Caco-2 (cell line): ENCODE measurements at places on chromosomes 7 and 10.
A peak's percentile ranks its signal among the peaks of the same experiment; 100 is the strongest.

GRCh38 chr10:51985336-51985735 lies 285.9 kb upstream of the CSTF2T start:
- no peaks in the 10 kb centered on the region for H3K36me3 ChIP-seq
- no peaks in the 10 kb centered on the region for H3K4me1 ChIP-seq
- DNase-seq: no peak
- no peaks in the 10 kb centered on the region for H3K27me3 ChIP-seq
- no peak overlapping the region for H3K27ac ChIP-seq

DNA sequence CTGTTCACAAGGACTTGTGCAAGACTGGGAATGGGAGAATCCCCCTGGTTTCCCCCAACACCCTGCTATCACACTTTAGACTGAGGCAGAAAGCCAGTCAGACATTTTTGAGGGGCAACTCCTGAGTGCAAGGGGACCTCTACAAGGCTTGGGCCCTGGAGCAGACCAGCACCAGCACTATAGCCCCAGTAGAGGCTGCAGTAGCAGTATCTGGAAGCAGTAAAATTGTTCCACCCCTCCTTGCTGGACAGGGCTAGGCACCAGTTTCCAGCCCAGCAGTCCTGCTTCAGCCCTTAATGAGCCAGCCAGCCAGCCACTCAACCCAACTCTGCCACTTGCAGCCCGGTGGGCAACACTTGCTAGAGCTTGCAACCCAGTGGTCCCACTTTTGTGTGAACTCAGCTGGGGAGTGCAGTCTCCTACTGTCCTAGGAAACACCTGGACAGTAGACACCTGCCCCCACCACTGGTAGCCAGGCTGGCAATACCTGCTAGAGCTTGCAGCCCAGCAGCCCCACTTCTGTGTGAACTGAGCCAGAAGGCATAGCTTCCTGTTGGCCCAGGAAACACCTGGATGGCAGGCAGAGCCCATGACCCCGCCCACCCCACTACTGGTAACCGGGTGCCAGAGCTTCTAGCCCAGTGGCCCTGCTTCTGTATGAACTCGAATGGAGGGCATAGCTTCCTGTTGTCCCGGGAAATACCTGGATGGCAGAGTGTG lies 65.0 kb downstream of the FBXL13 start:
- DNase-seq: no peak
- H3K27me3 ChIP-seq: no peaks in the 10 kb centered on the region; the same call in 1 of the 2 replicates
- no peaks in the 10 kb centered on the region for H3K4me1 ChIP-seq
- H3K36me3 ChIP-seq: no peaks in the 10 kb centered on the region

DNA sequence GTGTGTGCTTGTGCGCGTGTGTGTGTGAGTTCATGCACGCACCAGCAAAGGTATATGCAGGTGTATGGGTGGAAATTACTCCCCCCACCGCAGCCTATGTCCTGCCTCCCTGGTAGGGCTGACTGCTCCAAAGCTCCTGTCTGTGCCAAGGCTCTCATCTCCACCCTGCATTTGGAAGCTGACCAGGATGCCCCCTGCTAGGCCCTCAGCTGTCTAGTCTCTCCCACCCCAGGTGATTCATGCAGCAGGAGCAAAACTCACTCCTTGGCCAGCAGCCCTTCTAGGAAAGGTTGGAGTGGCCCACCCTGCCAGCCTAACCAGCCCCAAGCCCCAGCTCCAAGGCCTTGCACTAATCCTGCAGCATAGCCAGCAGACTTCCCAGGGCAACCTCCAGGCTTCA lies 148.4 kb downstream of the GRID1 start:
- no peak for DNase-seq
- H3K4me3 ChIP-seq: no peak overlapping the region
- no peak overlapping the region for H3K27ac ChIP-seq
- no peaks in the 10 kb centered on the region for H3K27me3 ChIP-seq

DNA sequence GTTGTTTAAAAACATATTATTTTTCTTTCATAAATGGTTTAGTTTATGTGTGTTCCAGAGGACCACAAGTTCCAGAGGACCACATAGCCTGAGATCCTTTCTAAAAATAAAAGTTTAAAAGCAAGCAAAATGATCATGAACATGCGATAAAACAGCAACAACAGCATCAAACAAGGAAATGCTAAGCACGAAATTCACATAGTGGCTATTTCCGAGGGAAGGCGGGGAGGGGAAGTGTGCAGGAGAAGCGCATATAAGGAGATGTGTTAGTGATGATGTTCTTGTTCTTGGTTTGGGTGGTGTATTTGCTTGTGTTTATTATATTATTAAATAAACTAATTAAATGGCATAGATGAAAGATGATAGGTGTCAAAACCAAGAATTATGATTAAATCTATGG lies 1.2 kb downstream of the TBATA start:
- no peak overlapping the region for H3K4me3 ChIP-seq
- 0 out of 2 replicates have a peak, but pooled peaks cover 3% of the 10 kb centered on the region for H3K27me3 ChIP-seq
- H3K27ac ChIP-seq: no peak overlapping the region
- DNase-seq: no peak
- no peaks in the 10 kb centered on the region for H3K4me1 ChIP-seq

DNA sequence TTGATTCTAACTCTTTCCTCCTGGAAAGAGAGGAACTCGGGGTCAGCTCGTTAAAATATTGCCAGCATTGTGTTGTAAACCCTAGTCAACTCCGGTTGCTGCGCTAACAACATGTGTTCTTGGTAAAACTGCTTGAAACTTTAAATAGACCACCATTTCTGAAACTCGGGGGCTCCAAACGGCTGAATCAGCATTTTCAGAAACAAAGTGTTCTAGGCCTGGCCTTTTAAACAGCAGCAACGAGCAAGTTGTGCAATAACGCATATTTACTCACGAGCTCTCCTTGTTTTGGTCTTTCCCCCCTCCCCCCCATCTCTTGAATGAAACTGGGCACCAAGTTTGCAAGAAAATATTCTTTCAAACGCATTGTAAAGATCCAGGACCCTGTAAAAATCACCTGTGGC lies 9.2 kb upstream of the GRB10 start:
- H3K36me3 ChIP-seq: peaks cover 2% of the 10 kb centered on the region; the same call in 1 of the 2 replicates
- peaks cover 5% of the 10 kb centered on the region; the same call in 1 of the 2 replicates for H3K4me1 ChIP-seq
- DNase-seq: no peak

- H3K27ac ChIP-seq: no peak overlapping the region
- H3K4me3 ChIP-seq: no peak overlapping the region
- no peaks in the 10 kb centered on the region for H3K4me1 ChIP-seq
- H3K27me3 ChIP-seq: no peaks in the 10 kb centered on the region
- H3K36me3 ChIP-seq: no peaks in the 10 kb centered on the region
These were observed 10.7 kb downstream of the APBB1IP start for GRCh38 chr10:26448706-26449435.

DNA sequence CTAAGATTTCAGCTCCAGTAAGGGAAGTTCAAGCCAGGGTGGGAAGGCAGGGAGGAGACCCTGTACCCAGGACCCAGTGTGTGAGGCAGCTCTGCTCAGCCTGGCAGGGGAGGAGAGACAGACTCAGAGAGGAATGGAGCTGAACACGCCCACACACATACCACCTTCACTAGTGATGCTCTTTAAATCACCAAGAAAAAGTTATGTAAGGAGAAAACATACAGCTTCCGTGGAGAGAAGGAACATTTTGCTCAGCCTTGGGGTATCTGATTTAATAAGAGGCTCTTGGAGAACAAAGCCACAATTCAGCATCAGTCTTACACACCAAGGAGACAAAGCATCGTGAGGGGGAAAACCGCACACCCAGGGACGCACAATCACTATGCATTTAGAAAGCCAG lies 62.9 kb downstream of the PRKAG2 start:
- no peaks in the 10 kb centered on the region for H3K36me3 ChIP-seq
- H3K4me3 ChIP-seq: no peak overlapping the region
- H3K27me3 ChIP-seq: no peaks in the 10 kb centered on the region
- DNase-seq: no peak
- H3K27ac ChIP-seq: no peak overlapping the region

DNA sequence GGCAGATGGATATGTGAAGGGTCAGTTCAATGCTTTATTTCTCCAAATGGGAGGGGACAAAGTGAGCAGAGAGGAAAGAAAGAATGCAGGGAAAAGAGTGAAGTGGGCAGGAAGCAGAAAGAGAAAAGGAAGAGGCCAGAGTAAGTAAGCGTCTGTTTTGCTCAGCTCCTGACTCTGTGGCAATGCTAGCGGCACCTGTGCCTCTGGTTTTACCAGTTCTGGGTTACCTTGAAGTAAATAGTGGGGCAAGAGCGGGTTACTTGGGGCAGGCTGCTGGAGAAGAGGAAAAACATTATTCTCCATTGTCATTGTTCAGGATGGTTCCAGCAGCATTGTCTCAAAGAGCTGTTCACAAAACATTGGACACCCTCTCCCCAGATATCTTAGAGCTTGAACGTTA lies 1.9 kb downstream of the TAS2R40 start:
- no peak overlapping the region for H3K27ac ChIP-seq
- no peaks in the 10 kb centered on the region for H3K4me1 ChIP-seq
- H3K4me3 ChIP-seq: no peak overlapping the region
- DNase-seq: no peak
- H3K27me3 ChIP-seq: no peaks in the 10 kb centered on the region
- no peaks in the 10 kb centered on the region for H3K36me3 ChIP-seq

- no peak overlapping the region for H3K27ac ChIP-seq
- DNase-seq: no peak
- peaks cover 46% of the 10 kb centered on the region for H3K4me1 ChIP-seq
- no peaks in the 10 kb centered on the region; the same call in 1 of the 2 replicates for H3K36me3 ChIP-seq
These were observed 87.9 kb downstream of the RNF216 start for GRCh38 chr7:5693529-5693928.

GRCh38 chr7:129055294-129055816 lies 444 bp upstream of the TNPO3 start:
- H3K27me3 ChIP-seq: no peaks in the 10 kb centered on the region
- no peak for DNase-seq
- H3K27ac ChIP-seq: peak overlapping the region; percentile 99
- H3K4me3 ChIP-seq: peak overlapping the region; percentile 87
- H3K36me3 ChIP-seq: no peaks in the 10 kb centered on the region

GRCh38 chr7:35353481-35353880 lies 99.6 kb upstream of the TBX20 start:
- no peaks in the 10 kb centered on the region for H3K4me1 ChIP-seq
- H3K36me3 ChIP-seq: no peaks in the 10 kb centered on the region
- no peaks in the 10 kb centered on the region; the same call in 1 of the 2 replicates for H3K27me3 ChIP-seq
- H3K4me3 ChIP-seq: no peak overlapping the region

- peaks cover 6% of the 10 kb centered on the region; the same call in 1 of the 2 replicates for H3K4me1 ChIP-seq
- DNase-seq: no peak
- no peaks in the 10 kb centered on the region for H3K27me3 ChIP-seq
- H3K36me3 ChIP-seq: no peaks in the 10 kb centered on the region
- H3K4me3 ChIP-seq: no peak overlapping the region
These were observed 8.9 kb upstream of the KCNK18 start for GRCh38 chr10:117188371-117188770.

DNA sequence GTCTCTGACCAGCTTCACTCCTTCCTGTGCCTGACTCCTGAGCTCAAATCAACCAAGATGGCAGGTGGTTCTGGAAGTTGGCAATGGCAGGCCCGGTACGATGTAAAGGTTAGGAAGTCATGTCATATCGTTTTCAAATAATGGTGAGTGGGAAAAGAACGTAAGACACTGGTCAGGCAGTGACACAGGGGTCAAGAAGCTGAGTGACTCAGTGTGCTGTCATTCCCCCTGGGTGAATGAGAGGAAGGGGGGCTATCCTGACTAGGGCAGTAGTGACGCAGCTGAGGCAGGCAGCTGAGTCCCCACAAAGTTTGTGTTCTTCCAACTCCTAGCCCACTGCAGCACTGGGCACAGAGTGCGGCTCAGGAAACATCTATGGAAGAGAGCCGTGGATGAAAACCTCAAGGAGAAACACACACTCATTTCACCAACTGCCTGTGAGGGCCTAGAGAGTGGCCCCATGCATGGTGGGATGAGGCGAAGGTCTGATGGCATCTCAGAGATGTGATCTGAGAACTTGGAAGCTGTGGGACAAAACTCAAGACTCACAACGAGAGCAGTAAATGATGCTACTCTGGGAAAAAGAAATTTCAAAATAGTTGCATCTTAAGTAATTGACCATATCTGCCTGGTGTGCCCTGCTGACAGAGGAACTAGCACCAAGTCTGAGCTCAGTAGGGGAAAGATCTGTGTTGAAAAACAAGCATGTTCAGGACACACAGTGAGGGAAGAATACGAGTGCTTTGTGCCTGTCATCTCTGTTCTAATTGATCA lies 23.2 kb downstream of the CREB3L2 start:
- peaks cover 60% of the 10 kb centered on the region for H3K4me1 ChIP-seq
- H3K27me3 ChIP-seq: no peaks in the 10 kb centered on the region
- no peak overlapping the region for H3K27ac ChIP-seq
- H3K36me3 ChIP-seq: peaks cover 4% of the 10 kb centered on the region; the same call in 1 of the 2 replicates

- H3K4me3 ChIP-seq: no peak overlapping the region
- no peaks in the 10 kb centered on the region for H3K27me3 ChIP-seq
- H3K4me1 ChIP-seq: no peaks in the 10 kb centered on the region
- no peak overlapping the region for H3K27ac ChIP-seq
These were observed 21.0 kb upstream of the ASB15 start for GRCh38 chr7:123580406-123581161.

GRCh38 chr7:146296028-146296427 lies 179.4 kb downstream of the CNTNAP2 start:
- no peaks in the 10 kb centered on the region for H3K27me3 ChIP-seq
- no peak for DNase-seq
- H3K4me3 ChIP-seq: no peak overlapping the region
- no peaks in the 10 kb centered on the region for H3K36me3 ChIP-seq

DNA sequence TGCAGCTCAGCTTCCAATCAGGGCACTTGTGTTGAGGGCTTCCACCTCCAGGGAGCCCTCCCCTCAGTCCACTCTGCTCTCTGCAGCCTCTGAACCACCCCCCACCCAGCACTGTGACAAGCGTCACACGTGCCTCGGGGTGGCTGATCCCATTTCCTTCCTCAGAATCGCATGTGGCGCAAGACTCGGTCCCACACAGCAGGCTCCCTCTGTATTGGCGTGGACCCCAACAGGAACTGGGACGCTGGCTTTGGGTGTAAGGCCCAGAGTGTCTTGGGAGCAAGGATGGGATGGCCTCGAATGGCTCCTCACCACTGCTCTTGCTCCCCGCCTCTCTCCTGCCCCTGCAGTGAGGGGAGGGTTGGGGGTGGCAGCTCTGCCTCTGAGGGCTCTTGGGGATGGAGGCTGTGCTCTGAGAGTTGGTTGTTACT lies 4.1 kb downstream of the CPA1 start:
- no peaks in the 10 kb centered on the region for H3K4me1 ChIP-seq
- no peak for DNase-seq
- no peak overlapping the region for H3K4me3 ChIP-seq
- H3K27me3 ChIP-seq: no peaks in the 10 kb centered on the region
- no peak overlapping the region for H3K27ac ChIP-seq

- DNase-seq: no peak
- H3K27me3 ChIP-seq: no peaks in the 10 kb centered on the region
- no peak overlapping the region for H3K27ac ChIP-seq
- no peak overlapping the region for H3K4me3 ChIP-seq
- H3K36me3 ChIP-seq: no peaks in the 10 kb centered on the region
These were observed 44.1 kb upstream of the SLC39A12 start for GRCh38 chr10:17907641-17908040.
